ENCODE measurements at places on chromosomes 5 and 9. TPM values are rescaled to one million over a fixed set of nuclear protein-coding genes. Genes with fewer than 3 reads are reported as not detected.

DNA sequence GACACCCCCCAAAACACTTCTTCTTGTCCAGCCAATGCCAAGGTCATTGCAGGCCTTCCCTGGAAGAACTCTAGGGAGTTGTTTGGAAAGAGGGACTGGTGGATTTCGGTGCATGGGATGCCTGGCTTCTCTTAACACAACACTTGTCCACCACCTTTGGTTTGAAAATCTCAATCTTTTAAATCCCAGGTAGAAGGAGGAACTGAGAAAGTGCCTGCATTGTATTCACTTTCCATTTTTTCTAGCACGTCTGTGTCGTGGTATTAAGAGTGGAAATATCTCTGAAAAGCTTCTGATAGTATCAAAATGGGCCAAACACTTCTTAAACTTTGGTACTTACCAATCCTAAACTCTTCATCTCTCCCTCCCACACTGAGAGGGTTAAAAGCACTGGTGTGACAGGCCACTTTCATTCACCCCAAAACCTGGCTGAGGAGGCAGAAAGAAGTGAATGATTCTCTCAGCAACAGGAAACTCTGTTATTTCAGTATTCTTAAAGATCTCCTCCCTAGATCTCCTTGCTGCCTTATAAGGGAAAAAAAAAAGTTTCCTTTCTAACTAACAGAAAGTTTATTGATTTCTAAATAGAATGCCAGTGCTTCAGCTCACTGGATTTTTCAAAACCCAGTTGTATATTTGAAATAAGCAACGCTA, 3.9 kb upstream of the NFIB start:
- no peak for DNase-seq
- no peaks in the 10 kb centered on the region for H3K27me3 ChIP-seq
- H3K36me3 ChIP-seq = no peaks in the 10 kb centered on the region
- H3K27ac ChIP-seq = peak overlapping the region; percentile 94
- no peak overlapping the region for H3K4me3 ChIP-seq
- peaks cover 6% of the 10 kb centered on the region for H3K4me1 ChIP-seq

The SPATA31E1 gene
- not detected for total RNA-seq

DNA sequence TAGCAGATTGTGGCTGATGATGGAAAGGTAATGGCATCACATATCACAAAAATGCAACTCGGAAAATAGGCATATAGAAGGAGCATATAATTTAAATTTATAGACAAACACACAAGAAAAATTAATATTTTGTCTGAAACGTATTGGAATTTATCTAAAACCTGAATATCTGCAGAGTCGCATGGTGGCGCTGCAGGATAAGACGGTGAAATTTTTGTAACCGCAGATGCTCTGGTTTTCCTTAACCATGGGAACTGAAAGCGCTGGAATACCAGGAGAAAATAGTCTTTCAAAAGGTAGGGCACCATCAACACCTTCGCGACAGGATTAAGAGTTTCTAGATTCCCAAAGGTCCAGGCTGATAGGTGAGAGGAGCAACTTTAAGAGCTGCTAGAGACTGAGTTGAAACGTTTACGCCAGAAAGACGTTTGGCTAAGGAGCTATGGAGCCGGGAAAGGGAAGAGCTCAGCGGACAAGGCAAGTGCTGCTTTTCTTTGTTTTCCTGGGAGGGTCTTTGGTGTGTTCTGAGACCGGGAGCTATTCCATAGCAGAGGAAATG, 11.0 kb upstream of the PCDHB15 start:
- no peak overlapping the region for H3K27ac ChIP-seq
- DNase-seq = no peak
- H3K27me3 ChIP-seq = no peaks in the 10 kb centered on the region
- H3K36me3 ChIP-seq = no peaks in the 10 kb centered on the region

The NEUROG1 gene
- total RNA-seq = not detected
